ENCODE measurements at places on chromosomes 4 and X. TPM values are rescaled to one million over a fixed set of nuclear protein-coding genes. Genes with fewer than 3 reads are reported as not detected.

SPANXA2 gene
- polyA plus RNA-seq, result not detected

PAGE3 gene
- not detected for polyA plus RNA-seq

ABLIM2 gene
- polyA plus RNA-seq, result 6.1 TPM

GPR119 gene
- not detected for polyA plus RNA-seq

THAP9 gene
- 9.5 TPM for polyA plus RNA-seq

GPR143 gene
- 13.5 TPM for polyA plus RNA-seq

PAGE1 gene
- not detected for polyA plus RNA-seq

CSAG3 gene
- polyA plus RNA-seq, result not detected

ITIH6 gene
- polyA plus RNA-seq, result 0.05 TPM

IL2RG gene
- polyA plus RNA-seq, result 0.81 TPM

C1GALT1C1 gene
- polyA plus RNA-seq, result 27.5 TPM

HSFX3 gene
- not detected for polyA plus RNA-seq

PSAPL1 gene
- polyA plus RNA-seq, result 0.04 TPM

FRG2 gene
- not detected for polyA plus RNA-seq

LRAT gene
- polyA plus RNA-seq, result 0.44 TPM

MID1 gene
- polyA plus RNA-seq, result 32.0 TPM

DDX53 gene
- polyA plus RNA-seq, result not detected

PRR32 gene
- polyA plus RNA-seq, result not detected

AFF2 gene
- polyA plus RNA-seq, result 4.2 TPM

ENPP6 gene
- polyA plus RNA-seq, result 7.9 TPM

GNRHR gene
- polyA plus RNA-seq, result 0.48 TPM
